ENCODE measurements at places on chromosomes 1 and 21.

DNA sequence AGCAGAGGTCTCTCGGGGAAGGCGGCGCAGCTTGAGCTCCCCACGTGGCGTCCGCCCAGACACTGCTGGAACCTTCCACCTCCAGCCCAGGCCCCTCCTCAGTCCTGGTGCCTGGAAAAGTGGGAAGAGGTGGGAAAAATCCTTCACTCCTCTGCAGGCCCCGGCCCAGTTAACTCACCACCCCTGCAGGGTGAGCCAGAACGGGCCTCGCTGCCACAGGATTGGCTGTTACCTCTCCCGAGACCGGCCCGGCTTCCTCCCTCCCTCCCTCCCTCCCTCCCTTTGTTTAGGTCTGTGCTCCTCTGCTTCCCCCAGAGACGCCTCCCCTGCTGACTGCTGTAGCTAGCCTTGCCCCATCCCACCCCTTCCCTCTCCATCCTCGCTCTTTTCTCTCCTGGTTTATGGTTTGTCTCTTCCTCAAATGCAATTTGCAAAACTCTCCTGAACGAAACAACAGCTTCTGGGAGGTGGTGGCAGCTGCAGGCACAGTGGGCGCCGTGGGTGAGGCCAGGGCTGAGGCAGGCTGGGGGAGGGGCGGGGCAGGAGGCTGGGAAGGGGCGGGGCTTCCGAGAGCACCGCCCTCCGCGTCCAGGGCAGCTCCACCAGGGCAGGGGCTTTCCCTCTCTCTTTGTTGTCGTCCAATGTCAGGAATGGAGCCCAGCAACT, 6.5 kb downstream of the CAPN9 start:
- no peak for DNase-seq

DNA sequence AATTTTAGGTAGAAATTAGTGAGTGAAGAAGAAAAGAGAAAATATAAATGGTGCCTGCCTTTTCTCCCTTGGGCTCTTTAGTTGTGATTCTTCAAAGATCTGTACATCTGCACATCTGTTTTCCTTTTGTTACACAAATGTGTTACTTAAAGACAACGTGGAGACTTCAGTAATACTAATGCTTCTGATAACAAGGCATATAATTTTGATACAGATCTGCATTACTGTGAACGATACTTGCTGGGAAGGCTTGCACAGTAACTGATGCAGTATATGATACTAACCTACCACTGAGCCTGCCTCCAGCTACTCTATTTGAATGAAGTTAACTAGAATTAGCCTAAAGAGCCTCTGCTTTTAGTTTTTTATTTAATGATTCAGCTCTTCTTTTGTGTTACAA, 244.6 kb downstream of the COL11A1 start:
- no peak for DNase-seq

DNA sequence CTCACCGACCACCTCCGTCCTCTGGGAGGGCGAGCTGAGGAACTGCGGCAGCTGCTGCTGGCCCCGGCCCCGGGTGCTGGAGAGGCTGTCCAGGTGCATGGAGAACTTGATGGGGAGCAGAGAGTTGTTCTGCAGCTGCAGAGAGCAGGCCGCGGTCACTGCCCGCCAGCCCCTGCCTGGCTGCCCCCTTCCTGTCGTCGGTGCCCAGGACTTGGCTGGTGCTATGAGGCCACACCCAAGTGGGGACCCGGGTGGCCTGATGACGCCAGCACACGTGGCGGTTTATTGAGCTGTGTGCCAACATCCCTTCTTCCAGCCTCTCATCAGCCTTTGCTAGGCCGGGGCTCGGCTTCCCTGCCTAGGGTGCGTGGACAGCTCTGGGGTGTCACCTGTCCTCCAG, 5.3 kb upstream of the TMEM52 start:
- no peak for DNase-seq

- DNase-seq: no peak
These were observed 73.2 kb downstream of the BCAR3 start for GRCh38 chr1:93608187-93609109.

DNA sequence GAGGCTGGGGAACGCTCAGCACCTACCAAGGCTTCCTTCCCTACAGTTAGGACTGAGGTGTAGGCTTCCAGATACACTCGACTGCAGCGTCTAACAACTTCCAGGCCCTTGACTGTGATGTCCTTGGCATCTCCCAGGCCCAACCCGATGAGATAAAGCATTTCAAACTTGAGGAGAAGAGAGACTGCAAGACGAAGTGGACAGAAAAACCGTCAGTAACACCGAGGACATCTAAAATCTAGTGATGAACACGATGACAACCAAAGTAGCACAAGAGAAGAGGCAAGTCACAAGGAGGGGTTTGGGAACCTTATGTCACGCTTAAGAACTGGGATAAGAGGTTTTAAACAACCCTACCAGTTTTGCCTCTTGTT, 314 bp downstream of the DPH5 start:
- DNase-seq: peak; percentile 11

GRCh38 chr1:174892016-174892415, 107.7 kb upstream of the CACYBP start:
- no peak for DNase-seq

DNA sequence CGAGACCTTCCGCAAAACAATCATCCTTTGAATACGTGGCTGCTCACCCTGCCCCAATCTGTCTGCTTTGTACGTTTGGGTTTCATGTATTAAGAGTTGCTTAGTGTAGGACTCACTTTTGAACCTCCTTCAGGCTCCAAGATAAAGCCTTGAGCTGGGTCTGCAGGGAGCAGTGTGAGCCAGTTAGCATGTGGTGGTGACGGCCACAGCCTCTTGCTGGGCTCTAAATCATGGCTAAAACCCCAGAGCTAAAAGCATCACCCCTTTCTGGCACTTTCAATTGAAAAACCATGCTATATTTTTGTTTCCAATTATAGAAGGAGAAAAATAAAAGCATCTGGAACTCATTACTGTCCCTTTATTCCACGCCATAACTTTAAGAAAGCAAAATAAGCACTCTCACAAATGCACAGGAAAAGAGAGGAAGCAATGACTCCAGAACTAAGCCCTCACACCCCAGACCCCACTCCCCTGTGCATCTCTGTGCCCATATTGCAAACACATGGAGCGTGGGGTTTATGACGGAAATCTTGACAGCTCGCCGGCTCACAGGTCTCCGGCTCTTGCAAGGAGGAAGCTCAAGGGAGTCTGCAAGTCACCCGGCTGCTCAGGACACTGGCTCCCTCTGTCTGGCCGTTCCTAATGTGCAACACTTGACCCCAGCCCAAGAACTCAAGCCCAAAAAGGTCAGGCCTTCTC, 135.5 kb downstream of the MIS18A start:
- no peak for DNase-seq

DNA sequence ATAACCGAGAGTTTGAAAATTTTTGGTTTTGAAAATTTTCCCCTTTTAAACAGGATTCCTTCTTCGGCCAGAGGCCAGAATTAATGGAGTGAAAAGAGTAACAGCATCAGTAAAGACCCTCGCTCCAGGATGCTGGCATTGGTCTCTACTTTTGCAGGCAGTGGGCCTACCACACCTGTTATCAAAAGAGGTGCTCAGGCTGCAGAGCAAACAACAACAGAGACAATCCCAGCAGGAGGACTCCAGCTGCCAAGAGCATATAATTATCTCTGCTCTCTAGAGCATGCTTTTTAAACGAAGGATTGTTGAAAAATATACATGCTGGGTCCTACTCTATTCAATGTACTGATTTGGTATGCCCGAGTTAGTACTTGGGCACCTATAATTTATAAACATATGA, 1048.5 kb downstream of the PLA2G4A start:
- DNase-seq: no peak

DNA sequence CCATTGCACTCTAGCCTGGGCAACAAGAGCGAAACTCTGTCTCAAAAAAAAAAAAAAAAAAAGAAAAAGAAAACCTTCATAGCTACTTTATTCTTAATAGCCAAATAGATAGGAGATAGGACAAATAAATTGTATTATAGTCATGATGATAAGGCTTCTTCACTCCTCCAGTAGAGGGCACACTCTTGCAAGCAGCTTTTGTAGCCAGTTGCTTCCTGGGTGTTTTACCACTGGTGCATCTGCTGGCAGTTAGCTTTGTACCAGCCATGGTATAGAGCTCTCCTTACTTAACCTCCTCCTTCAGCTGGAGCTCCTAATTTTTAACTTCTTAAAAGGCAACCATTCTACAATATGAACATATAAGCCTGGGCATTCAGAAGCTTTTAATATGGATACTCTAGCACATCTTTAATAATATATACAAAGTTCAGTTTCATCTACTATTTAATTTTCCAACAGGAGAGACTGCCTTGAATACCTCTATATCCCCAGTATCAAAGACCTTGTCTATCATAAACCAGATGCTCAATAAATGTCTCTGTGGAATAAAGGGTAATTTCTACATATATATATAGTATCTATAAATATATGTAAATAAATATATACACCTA, 35.8 kb downstream of the EVI5 start:
- DNase-seq: no peak

GRCh38 chr21:31546443-31547170, 112.9 kb upstream of the SOD1 start:
- DNase-seq: no peak

DNA sequence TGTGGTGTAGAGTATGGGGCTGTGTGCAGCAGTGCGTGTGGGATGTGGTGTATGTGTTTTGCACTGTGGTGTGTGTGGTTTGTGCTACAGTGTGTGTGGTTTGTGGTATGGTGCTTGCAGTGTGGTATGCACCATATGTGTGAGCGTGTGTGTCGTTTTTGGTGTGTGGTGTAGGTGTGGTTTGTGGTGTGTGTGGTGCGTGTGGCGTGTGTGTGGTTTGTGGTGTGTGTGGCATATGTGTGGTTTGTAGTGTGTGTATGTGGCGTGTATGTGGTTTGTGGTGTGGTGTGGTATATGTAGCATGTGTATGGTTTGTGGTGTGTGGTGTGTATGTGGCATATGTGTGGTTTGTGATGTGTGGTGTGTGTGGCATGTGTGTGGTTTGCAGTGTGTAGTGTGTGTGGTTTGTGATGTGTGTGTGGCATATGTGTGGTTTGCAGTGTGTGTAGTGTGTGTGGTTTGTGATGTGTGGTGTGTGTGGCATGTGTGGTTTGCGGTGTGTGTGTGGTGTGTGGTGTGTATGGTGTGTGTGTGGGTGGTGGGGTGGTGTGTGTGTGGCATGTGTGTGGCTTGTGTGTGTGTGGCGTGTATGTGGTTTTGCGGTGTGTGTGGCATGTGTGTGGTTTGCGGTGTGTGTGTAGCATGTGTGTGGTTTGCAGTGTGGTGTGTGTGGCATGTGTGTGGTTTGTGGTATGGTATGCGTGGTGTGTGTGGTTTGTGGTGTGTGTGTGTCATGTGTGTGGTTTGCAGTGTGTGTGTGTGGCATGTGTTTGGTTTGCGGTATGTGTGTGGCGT, 53.5 kb upstream of the TRAPPC10 start:
- DNase-seq: no peak

DNA sequence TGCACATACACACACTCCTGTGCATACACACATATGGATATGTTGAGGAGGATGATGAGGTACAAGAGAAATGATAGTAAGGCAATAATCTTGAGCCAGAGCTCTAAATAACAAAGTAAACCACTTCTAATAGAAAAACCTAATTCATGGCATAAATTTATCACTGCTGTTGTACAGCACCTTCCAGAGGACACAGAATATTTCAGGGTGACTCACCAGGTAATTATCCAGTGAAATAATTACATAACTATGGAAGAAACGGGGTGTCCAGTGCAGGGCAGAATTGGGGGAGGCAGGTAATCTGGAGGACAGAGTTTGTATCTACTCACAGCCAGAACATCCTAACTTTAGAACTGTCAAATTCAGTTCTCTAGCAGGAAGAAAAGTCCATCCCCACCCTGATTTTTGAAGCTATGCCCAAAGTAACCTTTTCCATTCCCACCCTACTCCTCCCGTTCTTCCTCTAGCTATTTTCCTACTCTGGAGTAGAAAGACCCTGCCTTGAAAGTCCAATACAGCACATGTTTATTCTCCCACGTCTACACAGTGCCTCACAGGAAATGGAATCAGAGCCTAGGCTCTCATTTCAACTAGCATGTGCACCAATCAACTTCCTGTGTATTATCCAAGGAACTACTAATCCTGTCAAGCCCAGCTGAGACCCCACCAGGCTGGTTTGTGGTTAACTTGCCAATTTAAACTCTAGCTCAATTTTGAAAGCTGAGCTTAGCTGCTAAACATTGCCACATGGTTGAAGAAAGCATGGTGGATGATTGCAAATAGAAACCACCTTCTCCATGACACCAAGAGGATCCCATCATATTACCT, 96.6 kb downstream of the PTPN14 start:
- DNase-seq: no peak

- no peak for DNase-seq
These were observed 519.3 kb upstream of the CXADR start for GRCh38 chr21:16993416-16994038.

DNA sequence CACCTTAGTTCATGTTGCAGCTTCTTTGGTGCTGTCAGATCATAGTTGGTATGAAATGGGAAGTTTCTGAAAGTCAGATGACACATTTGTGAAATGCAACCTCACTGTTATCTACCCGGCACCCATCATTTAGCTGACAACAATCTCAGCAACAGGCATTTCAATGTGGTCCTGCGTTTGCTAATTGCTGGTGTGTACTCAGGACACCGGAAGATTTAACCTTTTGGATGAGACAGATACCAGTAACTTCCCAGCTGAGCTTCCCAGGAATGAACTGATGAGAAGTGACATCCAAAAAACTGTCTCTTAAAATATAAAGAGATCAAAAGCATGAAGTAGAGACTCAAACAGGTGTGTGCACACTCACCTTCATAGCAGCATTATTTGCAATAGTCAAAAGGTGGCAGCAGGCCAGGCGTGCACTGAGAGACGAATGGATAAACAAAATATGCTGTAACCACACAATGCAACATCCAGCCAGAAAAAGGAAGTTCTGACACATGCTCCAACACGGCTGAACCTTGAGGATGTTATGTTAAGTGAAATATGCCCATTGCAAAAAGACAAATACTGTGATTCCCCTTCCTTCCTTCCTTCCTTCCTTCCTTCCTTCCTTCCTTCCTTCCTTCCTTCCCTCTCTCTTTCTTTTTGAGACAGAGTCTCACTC, 7.9 kb upstream of the CLDN14 start:
- no peak for DNase-seq

DNA sequence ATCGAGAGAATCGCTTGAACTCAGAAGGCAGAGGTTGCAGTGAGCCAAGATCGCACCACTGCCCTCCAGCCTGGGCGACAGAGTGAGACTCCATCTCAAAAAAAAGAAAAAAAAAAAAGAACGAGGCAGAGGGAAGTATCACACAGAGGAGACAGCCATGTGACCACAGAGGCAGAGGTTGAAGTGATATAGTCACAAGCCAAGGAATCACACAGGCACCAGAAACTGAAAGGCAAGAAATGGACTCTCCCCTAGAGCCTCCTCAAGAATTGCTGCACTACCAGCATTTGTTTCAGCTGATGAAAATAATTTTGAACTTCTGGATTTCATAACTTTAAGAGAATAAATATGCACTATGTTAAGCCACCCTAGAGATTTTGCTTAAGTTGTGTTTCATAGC, 459.6 kb downstream of the PTPRC start:
- no peak for DNase-seq

- no peak for DNase-seq
These were observed at the start of gene ITPKB for GRCh38 chr1:226738995-226739695. ITPKB (minus strand) TSS chr1:226739282; CDS start chr1:226737458, 1,824 bp downstream.

- no peak for DNase-seq
These were observed 924 bp upstream of the CAMSAP2 start for GRCh38 chr1:200737647-200738291.
